Astrocyte (in vitro differentiated cells and primary cell): ENCODE measurements at places on chromosomes 2 and 18. TPM values are rescaled to one million over a fixed set of nuclear protein-coding genes. Genes with fewer than 3 reads are reported as not detected.
A peak's percentile ranks its signal among the peaks of the same experiment; 100 is the strongest.

DRC1 gene
- total RNA-seq = 0.27 and 0.41 TPM in 2 replicates

ZBTB7C gene
- total RNA-seq = 1.0 and 1.4 TPM in 2 replicates

NEUROD1 gene
- not detected in 2 replicates for total RNA-seq

PRKAG3 gene
- total RNA-seq = not detected in 2 replicates

ATP6V1B1 gene
- not detected in 2 replicates for total RNA-seq

FEV gene
- total RNA-seq = not detected in 2 replicates

DNA sequence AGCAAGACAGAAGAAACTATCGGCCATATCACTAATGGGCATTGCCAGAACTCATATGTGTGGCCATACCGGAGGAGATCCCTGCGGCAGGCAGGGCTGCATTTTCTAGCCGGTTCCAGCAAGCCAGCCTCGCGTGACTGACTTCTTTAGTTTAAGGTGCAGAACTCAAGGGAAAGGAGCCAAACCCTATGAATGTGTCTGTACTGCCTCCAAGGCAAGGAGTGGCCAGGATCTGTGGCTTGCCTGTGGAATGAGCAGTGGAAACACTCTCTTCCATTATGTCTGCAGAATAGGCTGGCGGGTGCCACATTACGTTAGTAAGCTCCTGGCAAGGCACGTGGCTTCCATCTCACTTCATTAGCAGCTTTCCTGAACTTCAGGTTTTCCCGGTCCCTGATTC lies 137.6 kb downstream of the ATL2 start:
- H3K27me3 ChIP-seq = no peaks in the 10 kb centered on the region
- no peaks in the 10 kb centered on the region for H3K4me1 ChIP-seq
- H3K36me3 ChIP-seq = no peaks in the 10 kb centered on the region
- peak; percentile 80 for DNase-seq

GRCh38 chr2:109677835-109678580 lies 63.8 kb downstream of the SOWAHC start:
- DNase-seq = no peak
- no peaks in the 10 kb centered on the region for H3K4me1 ChIP-seq
- H3K36me3 ChIP-seq = no peaks in the 10 kb centered on the region
- no peak overlapping the region for H3K27ac ChIP-seq
- H3K4me3 ChIP-seq = no peak overlapping the region
- peaks cover 23% of the 10 kb centered on the region for H3K27me3 ChIP-seq

- no peaks in the 10 kb centered on the region for H3K27me3 ChIP-seq
- no peak overlapping the region for H3K4me3 ChIP-seq
- H3K36me3 ChIP-seq = peaks cover 78% of the 10 kb centered on the region
- H3K27ac ChIP-seq = no peak overlapping the region
- H3K4me1 ChIP-seq = no peaks in the 10 kb centered on the region
These were observed 76.9 kb downstream of the CCDC93 start for GRCh38 chr2:117936871-117937428.

DNA sequence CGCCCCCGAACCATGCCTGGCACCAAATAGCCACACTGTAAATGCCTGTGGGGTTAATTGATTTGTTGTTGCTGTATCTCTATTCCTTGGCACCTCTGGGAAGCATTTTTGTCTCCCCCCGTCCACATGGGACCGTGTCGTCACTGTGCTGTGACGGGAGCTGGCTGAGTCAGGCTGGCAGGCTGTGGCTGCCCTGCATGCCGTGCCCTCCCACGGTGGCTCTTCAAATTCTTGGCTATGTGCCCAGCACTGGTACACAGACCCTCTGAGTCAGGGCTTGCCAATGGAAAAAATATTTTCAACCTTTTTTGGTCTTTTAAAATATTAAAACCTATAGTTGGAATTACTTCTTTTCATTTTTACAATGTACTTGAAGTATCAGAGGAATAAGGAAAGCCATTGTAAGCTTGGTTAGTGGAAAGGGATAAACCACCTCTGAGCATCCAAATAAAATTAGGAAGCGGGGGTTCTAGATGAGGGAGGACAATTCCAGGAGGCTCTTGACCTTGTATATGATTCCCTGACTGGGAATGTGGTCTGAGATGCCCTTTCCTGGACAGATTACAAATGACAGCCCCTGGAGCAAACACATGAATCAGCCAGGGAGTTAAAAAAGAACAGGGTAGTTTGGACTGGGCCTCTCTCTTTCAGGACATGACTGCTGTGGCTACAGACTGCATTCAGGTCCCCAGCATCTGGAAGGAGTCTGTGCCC lies 59.4 kb downstream of the DGKD start:
- peaks cover 29% of the 10 kb centered on the region for H3K4me1 ChIP-seq
- no peak overlapping the region for H3K4me3 ChIP-seq
- no peaks in the 10 kb centered on the region for H3K36me3 ChIP-seq
- peak; percentile 67 for DNase-seq
- H3K27ac ChIP-seq = peak overlapping the region; percentile 84

DNA sequence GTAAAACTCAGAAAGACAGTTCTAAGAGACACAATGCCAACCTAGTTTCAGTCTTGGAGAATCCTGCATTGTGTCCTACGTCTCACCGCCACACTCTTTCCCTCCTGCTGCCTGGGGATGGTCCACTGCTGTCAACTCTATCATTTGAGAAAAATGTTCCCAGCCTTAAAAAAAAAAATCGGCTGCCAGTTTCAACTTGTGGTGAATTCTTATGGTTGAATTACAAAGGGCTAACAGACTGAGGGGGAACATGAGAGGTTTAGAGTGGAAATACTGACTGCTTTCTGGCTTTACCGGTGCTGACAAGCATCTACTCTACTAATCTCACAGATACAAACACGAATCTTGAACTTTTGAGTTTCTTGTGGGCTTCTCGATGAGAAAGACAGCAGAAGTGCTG lies 74.0 kb downstream of the NAB1 start:
- H3K36me3 ChIP-seq = no peaks in the 10 kb centered on the region
- peaks cover 8% of the 10 kb centered on the region for H3K4me1 ChIP-seq
- no peak overlapping the region for H3K27ac ChIP-seq
- no peak overlapping the region for H3K4me3 ChIP-seq
- DNase-seq = no peak
- H3K27me3 ChIP-seq = no peaks in the 10 kb centered on the region

DNA sequence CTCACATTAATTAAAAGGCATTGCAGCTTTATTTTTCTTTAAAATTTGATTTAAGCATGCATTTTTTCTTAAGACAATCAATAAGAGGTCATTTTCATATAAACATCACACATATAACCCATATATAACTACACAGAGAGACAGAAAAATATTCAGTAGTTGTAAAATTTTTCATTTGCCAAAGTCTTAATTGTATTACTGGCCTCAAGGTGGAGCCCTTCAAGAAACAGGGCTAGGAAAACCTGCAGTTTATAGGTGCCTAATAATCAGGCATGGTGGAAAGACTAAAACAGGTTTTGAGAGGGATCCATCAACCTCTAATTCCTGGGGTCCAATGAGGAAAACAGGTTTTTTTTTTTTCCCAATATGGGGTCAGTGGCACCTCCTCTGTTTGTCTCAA lies 71.3 kb upstream of the ZNF804A start:
- no peak overlapping the region for H3K4me3 ChIP-seq
- H3K4me1 ChIP-seq = no peaks in the 10 kb centered on the region
- H3K27me3 ChIP-seq = no peaks in the 10 kb centered on the region
- H3K36me3 ChIP-seq = no peaks in the 10 kb centered on the region
- no peak for DNase-seq
- H3K27ac ChIP-seq = no peak overlapping the region

- no peaks in the 10 kb centered on the region for H3K36me3 ChIP-seq
- peaks cover 4% of the 10 kb centered on the region for H3K4me1 ChIP-seq
- no peaks in the 10 kb centered on the region for H3K27me3 ChIP-seq
These were observed 240.2 kb upstream of the TANK start for GRCh38 chr2:160920061-160920460.

- no peak for DNase-seq
- H3K4me3 ChIP-seq = no peak overlapping the region
- peaks cover 3% of the 10 kb centered on the region for H3K36me3 ChIP-seq
These were observed 18.8 kb downstream of the SP100 start for GRCh38 chr2:230434677-230435324.

GRCh38 chr2:128834207-128834879 lies 515.7 kb upstream of the HS6ST1 start:
- H3K27me3 ChIP-seq = no peaks in the 10 kb centered on the region
- DNase-seq = no peak
- H3K4me3 ChIP-seq = no peak overlapping the region
- no peak overlapping the region for H3K27ac ChIP-seq
- H3K36me3 ChIP-seq = no peaks in the 10 kb centered on the region

DNA sequence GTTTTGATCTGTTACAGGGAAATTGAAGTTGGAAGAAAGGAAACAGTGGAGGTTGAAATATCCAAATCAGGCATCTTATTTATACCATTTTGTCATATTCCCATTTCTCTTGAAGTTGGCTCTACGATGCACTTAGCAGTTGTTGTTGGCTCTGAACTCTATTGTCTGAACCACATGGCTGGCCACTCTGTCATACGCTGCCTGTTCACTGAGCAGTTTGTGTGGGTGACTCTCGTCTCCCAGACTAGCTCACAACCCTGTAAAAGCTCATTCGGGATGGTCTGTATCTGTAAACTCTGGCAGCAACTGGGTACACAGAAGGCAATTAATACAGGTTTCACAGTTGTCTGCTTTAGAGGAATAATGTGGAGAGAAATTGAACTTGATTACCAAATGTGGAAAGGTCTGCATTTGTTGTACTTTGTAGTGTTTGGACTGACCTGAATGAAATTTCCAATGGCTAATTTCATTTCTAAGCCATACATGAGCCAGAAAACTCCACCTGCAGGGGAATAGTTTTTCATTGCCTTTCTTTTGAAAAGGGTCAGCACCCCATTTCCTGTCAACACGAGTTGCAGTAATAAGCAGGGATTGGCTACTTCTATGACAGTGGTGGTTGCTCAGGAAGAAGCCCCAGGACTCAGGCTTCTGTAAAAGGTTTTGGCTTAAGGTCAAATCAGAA lies 378.2 kb downstream of the OSR1 start:
- no peak overlapping the region for H3K27ac ChIP-seq
- no peak overlapping the region for H3K4me3 ChIP-seq
- H3K4me1 ChIP-seq = peaks cover 17% of the 10 kb centered on the region
- peak; percentile 31 for DNase-seq

- H3K27me3 ChIP-seq = no peaks in the 10 kb centered on the region
- H3K4me1 ChIP-seq = peaks cover 20% of the 10 kb centered on the region
- H3K27ac ChIP-seq = no peak overlapping the region
- H3K36me3 ChIP-seq = no peaks in the 10 kb centered on the region
- DNase-seq = peak; percentile 4
These were observed 46.0 kb downstream of the GAREM1 start for GRCh38 chr18:32424696-32425095.

DNA sequence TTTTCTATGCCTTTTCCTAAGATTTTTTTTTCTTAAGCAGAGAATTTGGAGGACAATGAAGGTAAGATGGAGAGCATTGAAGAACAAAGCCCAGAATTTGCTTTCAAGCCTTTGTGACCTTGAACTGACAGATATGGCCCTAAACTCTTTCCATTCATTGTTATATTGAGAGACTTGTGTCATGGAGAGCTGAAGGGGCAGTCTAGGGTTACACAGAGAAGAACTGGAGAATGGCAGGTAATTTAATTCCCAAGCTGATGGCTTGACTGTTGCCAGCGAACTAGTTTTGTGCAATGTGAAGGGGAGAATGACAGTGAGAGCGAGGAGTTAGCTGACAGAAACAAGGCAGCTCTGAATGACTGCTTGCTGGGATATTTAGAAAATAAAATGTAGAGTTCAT lies 1344.2 kb downstream of the LRP1B start:
- no peaks in the 10 kb centered on the region for H3K27me3 ChIP-seq
- H3K4me1 ChIP-seq = no peaks in the 10 kb centered on the region
- no peak overlapping the region for H3K4me3 ChIP-seq
- H3K27ac ChIP-seq = no peak overlapping the region
- DNase-seq = no peak

GRCh38 chr18:11271954-11272353 lies 122.6 kb upstream of the PIEZO2 start:
- no peaks in the 10 kb centered on the region for H3K27me3 ChIP-seq
- H3K27ac ChIP-seq = no peak overlapping the region
- no peak overlapping the region for H3K4me3 ChIP-seq
- DNase-seq = no peak
- H3K4me1 ChIP-seq = no peaks in the 10 kb centered on the region

- H3K4me3 ChIP-seq = no peak overlapping the region
- no peaks in the 10 kb centered on the region for H3K27me3 ChIP-seq
- peaks cover 2% of the 10 kb centered on the region for H3K36me3 ChIP-seq
These were observed 117.3 kb downstream of the THADA start for GRCh38 chr2:43478412-43479086.
